ENCODE measurements at places on chromosomes 5 and 9. TPM values are rescaled to one million over a fixed set of nuclear protein-coding genes. Genes with fewer than 3 reads are reported as not detected.

FBXW5 gene
- total RNA-seq: 103 TPM

TEX48 gene
- not detected for total RNA-seq

PCDHGC4 gene
- total RNA-seq: 2.6 TPM

PTCH1 gene
- total RNA-seq: 9.9 TPM

FGF10 gene
- total RNA-seq: 60.5 TPM

EFCAB9 gene
- total RNA-seq: not detected

Data from breast epithelium (tissue), 4 donors.